NCI-H187 (cell line): ENCODE measurements at places on chromosomes 12 and 14.

- DNase-seq = no peak
These were observed 3.3 kb downstream of the ETNK1 start for GRCh38 chr12:22628228-22628627.

DNA sequence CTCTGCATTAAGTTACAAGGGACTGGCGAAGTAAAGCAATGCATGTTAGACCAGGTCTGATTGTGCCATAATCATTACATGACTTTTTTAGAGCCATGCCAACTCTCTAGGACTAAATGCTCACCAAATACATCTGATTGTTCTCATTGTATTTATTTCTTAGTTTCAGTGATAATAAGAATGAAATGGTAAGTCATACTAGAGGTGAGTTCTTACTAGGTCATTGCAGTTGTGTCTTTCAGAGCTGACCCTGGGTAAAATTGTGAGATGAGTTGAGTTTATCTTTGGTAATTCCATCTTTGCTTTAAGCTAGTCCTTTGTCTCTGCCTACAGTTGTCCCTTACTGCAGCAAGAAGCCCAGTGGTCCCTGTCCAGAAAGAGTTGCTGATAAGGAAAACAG lies 73.2 kb downstream of the PRKCH start:
- DNase-seq = no peak

GRCh38 chr12:93022603-93023340 lies 93.7 kb upstream of the EEA1 start:
- no peak for DNase-seq

DNA sequence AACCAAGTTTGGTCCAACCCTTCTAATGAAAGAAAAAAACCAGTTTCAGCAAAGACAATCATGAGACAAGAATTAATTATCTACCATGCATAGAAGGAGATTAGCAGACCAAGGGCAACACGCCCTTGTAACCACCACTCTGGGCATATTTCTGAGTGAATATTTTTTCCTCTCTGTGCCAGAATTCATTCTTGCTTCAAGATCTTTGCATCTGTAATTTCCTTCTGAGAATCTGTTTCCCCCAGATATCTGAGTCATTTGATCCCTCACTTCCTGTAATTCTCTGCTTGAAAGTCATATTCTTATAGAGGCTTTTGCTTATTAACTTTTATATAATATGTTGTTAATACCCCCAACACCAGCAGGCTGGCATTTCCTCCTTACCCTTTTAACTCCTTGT lies 243.7 kb downstream of the SLC16A7 start:
- DNase-seq = no peak

DNA sequence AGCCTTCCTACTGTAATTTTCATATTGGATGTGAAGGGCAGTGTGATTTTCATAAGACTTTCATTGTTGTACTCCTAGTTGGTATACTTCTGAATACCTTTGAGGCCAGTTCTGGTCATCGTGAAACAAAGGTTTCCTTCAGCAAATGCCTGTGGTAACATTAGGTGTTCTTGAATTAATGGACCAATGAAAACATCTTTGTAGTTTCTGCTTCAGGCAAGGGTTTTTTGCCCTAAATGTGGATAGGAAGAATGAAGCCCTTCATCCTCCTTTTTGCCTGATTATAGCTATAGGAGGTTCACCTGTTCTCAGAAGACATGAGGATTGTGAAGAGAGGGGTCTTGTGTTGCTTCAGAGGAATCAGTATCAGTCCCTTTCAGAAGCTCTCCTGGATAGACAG lies 60.7 kb downstream of the PTPN11 start:
- DNase-seq = no peak
